Stimulated activated CD4-positive, alpha-beta T cell treated with anti-CD3 and anti-CD28 coated beads, Interleukin-15, amount 100 ng/mL, for 48 hours (primary cell): ENCODE measurements at places on chromosomes 1 and 21.
A peak's percentile ranks its signal among the peaks of the same experiment; 100 is the strongest.

DNA sequence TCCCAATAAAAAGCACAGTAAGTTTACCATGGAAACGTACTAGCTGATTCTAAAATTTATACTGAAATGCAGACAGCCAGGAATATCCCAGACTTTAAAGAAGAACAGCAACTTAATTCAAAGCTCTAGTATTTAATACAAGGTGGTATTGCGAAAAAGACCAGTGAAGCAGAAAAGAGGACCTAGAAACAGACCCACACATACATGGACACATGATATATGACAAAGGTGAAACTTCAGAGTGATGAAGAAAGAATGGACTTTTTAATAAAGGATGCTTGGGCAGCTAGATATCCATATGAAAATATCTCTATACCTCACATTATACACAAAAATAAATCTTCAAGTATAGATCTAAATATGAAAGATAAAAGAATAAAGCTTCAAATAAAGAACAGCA, 62.6 kb downstream of the COP1 start:
- DNase-seq: no peak

DNA sequence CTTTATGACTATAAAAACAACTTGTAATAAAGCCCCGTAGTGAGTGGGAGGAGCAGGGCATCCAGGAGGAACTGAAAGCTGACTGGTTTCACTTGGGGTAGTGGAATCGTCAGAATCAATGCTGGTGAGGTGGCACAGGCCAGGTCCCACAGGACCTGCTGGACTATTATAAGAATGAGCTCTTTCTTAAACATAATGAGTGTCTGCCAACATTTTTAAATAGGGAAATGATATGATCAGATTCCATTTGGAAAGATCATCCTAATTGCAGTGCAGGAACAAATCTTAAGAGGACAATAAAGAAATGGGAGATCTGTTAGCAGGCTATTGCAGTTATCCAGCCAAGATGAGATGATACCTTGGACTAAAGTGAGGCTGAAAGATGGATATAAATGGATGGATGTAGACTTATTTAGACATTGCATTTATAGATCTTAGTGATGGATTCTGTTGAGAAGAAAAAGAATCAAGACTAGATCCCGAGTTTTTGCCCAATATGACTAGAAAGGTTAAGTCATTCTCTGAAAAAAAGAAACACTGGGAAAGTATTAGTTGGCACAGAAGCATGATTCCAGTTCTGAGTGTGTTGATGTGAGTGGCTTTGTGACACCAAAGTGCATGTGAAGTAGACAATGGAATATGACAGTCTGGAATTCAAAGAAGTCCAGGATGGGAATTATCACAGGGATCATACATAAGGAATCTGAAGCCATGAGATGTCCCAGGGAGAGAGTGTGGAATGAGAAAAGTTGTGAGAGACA, 153.3 kb upstream of the SGIP1 start:
- peak; percentile 19 for DNase-seq

- no peak for DNase-seq
These were observed 5.5 kb upstream of the PADI1 start for GRCh38 chr1:17199267-17200044.

DNA sequence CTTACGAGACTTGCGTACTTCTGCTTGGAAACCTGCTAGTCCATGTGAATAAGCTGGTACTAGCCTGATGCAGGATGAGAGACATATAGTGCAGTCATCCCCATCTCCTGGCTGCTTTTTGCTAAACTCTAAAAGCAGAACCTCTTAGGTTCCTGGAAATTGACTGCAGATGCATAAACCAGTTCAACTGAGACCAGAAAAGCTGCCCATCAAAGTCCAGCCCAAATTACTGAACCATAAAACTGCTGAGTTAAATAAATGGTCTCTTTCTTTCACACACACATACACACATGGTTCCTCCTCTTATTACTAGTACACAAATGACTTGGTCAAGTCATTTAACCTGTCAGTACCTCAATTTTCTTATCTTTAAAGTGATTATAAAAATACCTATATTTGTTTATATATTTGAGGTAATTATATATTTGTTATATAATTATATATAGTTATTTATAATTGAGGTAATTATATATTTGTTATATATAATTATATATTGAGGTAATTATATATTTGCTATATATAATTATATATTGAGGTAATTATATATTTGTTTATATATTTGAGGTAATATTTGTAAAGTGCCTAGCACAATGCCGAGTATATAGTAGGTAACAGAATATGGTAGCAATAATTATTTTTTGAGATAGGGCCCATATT, 25.2 kb upstream of the RABGAP1L start:
- DNase-seq: no peak

GRCh38 chr1:237004116-237004515, at the start of gene MT1HL1:
Gene MT1HL1 (minus strand): TSS chr1:237004441. CDS start chr1:237004372, 69 bp downstream.
- DNase-seq: no peak

- no peak for DNase-seq
These were observed 33.4 kb downstream of the ATF3 start for GRCh38 chr1:212641956-212642355.

DNA sequence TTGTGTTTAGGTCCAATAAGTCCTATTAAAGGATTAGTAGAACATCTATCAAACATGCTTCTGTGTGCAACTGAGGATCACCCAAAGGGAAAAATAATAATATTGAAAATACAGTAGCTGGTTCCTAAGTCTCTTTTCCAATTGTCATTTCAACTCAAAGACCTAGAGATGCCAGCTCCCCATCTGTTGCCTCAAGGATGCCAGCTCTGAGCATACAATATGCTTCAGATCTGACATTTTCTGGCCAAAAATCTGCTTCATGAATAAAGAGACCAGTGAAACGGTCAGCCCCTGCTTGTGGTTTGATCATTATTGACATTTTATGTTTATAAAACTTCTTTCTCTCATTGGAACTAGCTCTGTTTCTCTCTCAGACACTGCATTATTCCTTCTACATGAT, 72.9 kb downstream of the CCDC185 start:
- DNase-seq: no peak

- DNase-seq: no peak
These were observed 17.6 kb downstream of the FCRL4 start for GRCh38 chr1:157580179-157580827.

DNA sequence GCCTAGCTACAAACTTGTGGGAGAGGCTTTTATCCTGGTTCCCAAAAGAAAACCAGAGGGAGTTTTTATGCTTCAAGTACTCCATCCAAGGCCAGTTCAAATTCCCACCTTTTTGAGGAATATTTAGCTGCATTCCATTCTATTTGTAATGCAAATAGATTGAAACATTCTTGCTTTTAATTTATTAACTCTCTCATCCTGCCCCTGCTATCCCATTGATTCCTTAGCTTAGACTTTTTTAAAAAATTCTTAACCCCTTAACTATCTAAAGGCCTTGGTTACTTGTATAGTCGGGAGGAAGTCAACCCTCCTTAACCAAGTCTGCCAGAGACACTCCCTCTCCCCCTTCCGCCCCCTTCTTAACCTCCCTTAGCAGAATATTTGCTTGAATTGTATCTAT, 2.5 kb upstream of the MOV10 start:
- no peak for DNase-seq
